CD4-positive, alpha-beta T cell treated with Interleukin-4 for 4 hours (primary cell): ENCODE measurements at places on chromosomes 4 and X.

GRCh38 chrX:138082896-138083295, 517.0 kb downstream of the ZIC3 start:
- DNase-seq = no peak

DNA sequence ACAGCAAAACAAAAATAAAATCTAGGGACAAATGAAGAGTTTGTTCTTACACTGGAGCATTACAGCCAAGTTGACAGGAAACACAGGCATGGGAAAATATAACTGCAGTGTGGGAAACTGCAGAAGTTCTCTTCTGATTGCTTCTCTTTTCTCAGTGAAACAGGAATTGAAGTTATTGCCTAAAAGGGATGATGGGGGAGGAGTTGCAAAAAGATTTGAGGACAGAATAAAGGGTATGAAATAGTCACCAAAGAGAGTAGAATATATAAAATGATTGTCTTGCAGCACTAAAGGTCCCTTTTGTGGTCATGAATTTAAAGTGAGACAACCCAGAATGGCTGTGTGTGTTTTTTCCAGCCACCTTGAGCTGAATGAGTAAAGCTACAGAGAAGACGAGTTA, 103.7 kb downstream of the JADE1 start:
- DNase-seq = no peak

DNA sequence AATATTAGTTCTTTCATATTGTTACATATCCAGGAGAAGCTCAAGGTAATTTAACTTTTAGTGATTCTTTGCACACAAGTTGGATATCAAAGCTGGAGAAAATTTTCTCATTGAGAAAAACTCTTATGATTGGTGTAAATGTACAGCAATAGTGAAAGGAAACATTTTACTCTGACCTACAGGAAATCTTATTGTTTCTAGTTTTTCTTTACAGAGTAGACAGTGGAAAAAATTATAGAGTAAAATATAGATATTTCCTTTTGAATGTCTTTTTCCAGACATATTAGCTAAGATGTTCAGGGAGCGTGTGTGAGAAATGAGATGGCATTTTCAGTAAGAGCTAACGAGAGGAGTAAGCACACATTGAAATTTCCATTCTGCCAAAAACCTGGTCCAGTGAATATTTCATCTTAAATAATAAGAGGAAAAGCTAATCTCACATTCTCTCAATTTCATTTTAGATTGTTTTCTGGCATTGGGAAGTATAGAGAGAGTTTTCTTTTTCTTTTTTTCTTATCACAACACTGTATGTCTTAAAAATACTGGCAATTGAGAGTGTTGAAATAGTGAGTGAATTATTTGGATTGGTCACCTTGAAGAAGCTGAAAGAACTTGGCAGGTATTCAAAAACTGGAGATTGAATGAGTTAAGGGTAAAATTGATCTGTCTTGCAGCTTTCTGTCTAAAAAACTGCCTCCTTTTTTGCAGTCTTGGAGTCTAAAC, 15.6 kb upstream of the ATP8A1 start:
- no peak for DNase-seq

- no peak for DNase-seq
These were observed 690.0 kb upstream of the HS3ST1 start for GRCh38 chr4:12118651-12119213.

DNA sequence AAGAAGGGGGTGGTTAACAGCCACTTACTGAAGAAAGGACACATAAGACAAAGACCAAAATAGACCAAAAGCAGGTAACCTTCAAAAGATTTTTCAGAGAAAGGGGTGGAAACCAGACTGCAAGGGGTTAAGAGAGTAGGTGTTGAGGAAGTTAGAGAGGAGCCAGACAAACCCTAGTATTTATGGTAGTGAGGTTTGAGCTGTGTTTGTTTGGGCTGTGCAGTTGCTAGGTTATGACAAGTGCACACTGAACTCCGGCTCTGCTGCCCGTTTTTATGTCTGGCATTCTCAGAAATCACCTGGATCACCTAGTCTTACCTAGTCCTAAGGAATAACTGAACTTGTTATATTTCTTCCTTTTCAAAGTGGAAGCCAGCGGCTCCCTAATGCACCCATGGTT, 22.9 kb upstream of the G3BP2 start:
- DNase-seq = peak; percentile 53

DNA sequence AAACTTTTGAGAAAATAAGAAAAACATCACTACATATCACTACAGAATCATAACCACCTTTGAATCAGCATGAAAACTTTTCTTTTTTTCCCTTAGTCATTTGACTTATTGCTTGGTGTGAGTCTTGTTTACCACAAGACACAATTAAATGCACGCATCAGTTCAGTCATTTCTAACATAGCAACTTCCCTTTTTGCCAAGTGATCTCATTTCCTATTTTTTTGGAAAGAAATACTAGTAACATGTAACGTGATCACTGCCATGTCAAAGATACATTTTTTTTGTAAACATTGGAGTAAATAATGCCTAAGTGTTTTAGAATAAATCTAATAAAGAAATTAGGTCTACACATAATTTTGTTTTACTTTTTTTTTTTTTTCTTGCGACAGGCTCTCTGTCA, 5.1 kb upstream of the CXCL8 start:
- DNase-seq = peak; percentile 8

DNA sequence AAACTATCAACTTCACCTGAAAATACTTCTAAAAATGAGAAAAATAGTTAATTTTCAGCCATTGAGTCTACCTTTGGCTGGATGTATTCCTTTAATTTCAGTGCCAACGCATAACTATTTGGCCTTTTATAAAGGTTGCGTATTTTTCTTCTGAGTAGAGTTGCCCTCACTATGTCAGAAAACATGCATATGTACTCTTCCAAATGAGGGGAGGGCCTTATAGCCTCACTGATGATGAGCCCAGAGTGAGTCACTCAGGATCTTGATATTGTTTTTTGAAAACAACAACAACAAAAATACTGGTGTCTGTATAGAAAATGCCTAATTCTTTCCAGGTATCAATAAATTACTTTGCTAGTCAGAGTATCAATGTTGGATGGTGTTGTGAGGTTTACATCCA, 349.3 kb downstream of the FBXO8 start:
- no peak for DNase-seq

GRCh38 chr4:42632653-42633382, 24.1 kb downstream of the ATP8A1 start:
- no peak for DNase-seq
